ENCODE measurements at places on chromosomes 4 and X.
A peak's percentile ranks its signal among the peaks of the same experiment; 100 is the strongest.

GRCh38 chrX:105515561-105515960 lies 295.1 kb upstream of the TEX13A start:
- DNase-seq: no peak

DNA sequence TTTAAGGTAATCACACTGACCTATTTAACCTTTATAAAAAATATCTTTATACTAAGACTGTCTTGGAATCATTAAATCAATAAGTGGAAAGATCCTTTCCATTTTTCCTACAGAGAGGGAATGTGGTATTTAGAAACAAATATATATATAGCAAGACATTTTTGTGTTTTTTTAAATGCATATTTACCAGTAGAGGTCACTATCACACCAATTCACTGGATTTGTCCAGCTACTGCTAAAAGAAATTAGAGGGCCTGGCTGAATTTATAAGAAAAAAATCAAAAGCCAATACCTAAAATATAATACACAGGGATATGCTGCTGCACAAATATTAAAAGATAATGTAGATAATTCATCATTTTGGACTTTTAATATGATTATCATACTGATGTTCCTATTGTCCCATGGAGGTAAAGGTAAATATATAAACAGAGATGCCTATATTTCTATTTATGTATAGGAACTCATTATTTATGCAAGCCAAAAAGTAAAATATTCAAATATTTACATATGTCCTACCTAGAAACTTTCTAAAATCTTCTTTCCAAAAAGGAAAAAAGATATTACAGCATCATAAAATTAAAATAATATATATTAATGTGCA lies 69.5 kb downstream of the PDE5A start:
- DNase-seq: no peak

- DNase-seq: no peak
Measured at GRCh38 chr4:179927473-179927872, 2315.7 kb upstream of the TENM3 start.

- DNase-seq: no peak
Measured at GRCh38 chrX:70476166-70476933, 31.7 kb downstream of the DLG3 start.

- DNase-seq: no peak
Measured at GRCh38 chrX:38371641-38372040, 19.2 kb downstream of the OTC start.

DNA sequence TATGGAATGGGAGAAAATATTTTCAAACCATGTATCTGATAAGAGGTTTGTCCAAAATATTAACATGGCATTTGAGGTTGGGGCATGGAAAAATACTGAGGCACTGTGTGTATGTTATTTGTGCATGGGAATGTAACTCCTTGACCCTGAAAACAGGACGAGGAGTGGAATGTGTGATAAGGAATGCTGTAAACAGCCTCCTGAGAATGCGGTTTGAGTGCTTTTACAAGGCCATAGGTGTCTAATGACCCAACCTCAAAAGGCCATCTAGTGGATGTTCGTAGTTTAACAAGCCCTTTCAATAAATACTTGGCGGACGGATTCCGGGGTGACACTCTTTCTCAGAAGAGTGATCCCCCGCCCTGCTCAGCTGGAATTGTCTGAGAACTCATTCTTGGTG lies 162.9 kb upstream of the USP9X start:
- DNase-seq: no peak

- no peak for DNase-seq
Measured at GRCh38 chr4:15068298-15068697, 66.0 kb downstream of the CPEB2 start.

- no peak for DNase-seq
Measured at GRCh38 chr4:2219233-2219760, 22.6 kb downstream of the HAUS3 start.

DNA sequence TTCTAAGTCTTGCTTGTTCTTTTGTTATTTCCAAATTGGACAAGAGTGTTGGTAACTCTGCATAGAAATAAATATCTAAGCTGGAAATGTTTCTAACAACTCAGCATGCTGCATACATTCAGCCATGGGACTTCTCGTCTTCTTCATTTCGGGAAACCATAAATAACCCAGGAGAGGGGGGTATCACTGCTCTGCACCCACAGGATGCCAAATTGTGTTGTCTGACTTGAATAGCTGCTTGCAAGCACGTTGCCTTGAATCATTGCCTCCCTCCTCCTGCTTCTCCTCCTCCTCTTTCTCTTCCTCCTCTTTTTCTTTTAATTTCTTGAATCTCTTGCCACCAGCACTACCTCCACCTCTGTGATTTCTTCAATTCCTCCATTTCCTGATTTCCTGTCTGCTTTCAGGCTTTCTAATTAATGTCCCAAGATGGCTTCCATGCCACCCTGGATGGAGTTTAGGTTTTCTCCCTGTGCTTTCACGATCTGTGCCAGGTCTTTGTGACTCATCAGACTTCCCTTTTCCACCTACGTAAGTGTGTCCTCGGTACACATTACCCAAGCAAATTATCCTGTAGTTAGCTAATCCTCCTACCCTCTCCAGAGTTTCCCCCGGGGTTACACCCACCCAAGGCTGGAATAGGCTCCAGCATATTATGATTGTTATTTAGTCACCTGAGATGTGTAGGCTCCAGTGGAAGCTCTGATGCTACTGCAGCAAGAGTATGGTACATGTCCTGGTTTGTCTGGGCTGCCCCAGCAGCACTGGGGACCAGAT lies 122.6 kb upstream of the VCX3B start:
- DNase-seq: no peak

DNA sequence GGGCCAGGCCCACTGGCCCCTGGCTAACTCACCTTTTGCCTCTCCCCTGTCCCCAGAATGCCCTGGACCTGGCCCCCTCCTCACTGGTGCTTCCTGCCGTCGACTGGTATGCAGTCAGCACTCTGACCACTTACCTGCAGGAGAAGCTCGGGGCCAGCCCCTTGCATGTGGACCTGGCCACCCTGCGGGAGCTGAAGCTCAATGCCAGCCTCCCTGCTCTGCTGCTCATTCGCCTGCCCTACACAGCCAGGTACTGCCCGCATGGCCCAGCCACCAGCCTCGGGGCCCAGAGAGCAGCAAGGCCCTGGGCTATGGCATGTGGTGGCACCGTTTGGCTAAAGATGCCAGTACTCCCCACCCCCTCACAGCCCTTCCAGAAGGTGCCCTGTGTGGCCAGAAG lies 3.7 kb downstream of the ATP6AP1 start:
- no peak for DNase-seq

- no peak for DNase-seq
Measured at GRCh38 chr4:8029689-8030088, 90.0 kb upstream of the AFAP1 start.

- no peak for DNase-seq
Measured at GRCh38 chr4:73917081-73917501, 47.9 kb downstream of the CXCL1 start.

DNA sequence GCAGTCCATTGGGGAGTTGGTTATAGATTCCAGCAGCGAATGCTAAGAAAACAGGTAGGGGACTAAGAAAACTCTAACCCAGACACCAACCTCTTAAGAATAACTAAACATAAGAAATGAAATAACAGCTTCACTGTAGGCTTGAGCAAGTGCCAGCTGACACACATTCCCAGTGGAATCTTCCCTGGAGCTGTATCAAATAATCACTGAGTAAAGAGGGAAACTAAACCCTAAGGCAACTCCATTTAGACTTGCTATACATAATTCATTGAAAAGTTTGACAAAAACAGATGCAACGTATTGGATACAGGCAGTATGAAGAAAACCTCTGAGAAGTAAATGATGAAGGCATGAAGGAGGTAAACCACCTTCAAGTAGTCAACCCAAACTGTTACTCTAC lies 293.5 kb downstream of the OPHN1 start:
- no peak for DNase-seq

GRCh38 chr4:181911420-181911819 lies 331.8 kb upstream of the TENM3 start:
- DNase-seq: no peak

GRCh38 chr4:5972571-5972970 lies 45.7 kb downstream of the C4orf50 start:
- DNase-seq: peak; percentile 37

DNA sequence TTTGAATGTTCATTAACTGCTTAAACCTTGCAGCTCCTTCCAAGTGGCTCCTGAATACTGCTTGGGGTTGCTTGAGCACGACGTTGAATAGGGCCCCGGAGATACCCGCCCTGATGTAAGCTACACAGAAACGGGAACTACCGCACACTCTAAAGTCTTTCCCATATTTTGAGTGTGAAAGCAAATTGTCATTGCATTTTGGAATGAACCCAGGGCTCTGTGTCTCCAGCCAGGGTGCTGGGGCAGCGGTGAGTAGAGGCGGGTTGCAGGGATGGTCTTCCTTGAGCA lies 59.4 kb upstream of the HELT start:
- no peak for DNase-seq

GRCh38 chr4:189940178-189941004 lies at the start of gene FRG1:
Gene FRG1, plus strand, starts transcription at chr4:189940872. Its CDS starts 138 bp downstream, at chr4:189941010.
- DNase-seq: peak; percentile 97

DNA sequence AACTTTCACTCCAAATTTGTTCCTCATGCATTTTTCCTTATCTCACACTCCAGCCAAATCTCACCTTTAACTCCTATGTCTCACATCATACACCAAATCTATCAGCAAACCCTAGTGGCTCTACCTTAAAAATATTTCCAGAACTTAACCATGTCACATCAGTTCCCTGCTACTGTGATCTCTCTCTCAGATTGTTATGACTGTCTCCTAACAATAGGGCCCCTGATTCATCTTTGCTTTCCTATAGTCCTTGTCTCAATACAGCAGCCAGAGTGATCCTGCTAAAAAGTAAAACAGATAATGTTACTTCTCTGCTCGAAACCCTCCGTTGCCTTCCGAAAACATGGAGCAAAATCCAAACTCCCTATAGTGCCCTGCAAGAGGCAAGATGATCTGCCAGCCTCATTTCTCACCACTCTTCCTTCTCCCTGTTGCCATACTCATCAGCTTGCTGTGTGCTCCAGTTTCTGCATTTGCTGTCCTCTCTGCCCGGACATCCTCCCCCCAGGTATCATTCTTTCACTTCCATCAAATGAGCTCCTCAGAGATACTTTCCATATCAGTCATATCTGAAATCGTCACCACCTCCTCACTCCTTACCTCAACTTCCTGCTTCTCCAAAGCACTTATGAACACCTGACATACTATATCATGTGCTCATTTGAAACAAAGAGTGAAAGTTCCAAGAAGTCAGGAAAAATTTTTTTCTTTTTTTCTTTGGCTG lies 293.4 kb upstream of the NR3C2 start:
- DNase-seq: no peak

GRCh38 chrX:70176938-70177533 lies at the start of gene DGAT2L6:
Gene DGAT2L6, plus strand, starts transcription at chrX:70177483. Its CDS starts 100 bp downstream, at chrX:70177583.
- DNase-seq: no peak

- no peak for DNase-seq
Measured at GRCh38 chrX:119817130-119817690, 25.8 kb upstream of the RPL39 start.

DNA sequence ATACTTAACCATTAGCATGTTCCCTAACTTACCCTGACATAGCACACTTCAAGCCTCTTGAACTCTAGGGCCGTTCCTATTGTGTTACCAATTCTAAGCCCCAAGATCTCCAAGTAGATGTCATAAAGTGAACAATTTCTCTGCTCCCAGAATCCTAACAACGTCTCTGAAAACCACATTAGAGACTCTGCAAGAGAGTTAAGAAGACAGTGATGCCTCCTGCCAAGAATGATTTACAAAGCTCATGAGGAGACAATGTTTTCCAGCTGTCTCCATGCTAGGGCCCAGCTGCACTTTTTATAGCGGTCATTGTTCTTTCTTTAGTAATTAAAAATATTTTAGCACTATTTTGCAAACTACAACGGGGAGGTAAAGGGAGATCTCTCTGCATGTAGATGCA lies 358.4 kb downstream of the PPP3CA start:
- no peak for DNase-seq

DNA sequence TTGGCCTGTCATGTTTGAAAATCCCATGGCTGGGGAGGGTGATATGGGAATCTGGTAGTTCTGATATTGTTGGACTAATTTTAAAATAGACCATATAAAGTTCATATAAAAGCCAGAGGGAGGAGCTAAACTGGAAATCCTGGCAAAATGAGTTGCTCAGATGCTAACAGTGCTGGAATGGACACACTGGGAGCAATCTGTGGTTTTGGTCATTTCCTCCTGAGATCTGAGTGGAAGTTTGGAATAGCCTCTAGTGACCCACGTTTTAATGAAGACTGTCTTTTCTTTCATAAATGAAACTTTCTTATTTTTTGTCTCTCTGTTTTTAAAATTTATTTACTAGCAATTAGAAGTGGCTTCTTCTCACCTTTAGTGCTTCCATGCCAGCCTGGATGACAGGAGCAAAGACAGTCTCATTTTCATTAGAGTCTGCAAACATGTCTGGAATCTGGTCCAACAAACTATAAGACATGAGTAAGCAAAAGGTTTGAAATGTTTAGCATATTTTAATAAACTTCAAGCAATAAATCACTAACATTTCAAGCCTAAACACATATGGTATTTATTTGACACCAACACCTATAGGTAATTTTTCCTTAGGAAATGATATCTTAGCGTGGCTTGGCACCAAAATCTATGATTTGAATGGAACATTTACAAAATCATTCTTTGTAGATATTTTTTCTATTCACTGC lies 66.6 kb downstream of the METTL14 start:
- DNase-seq: no peak

GRCh38 chrX:133444952-133445831 lies 29.9 kb upstream of the GPC4 start:
- DNase-seq: peak; percentile 52

GRCh38 chr4:169103966-169104412 lies 93.9 kb upstream of the CBR4 start:
- peak; percentile 52 for DNase-seq

DNA sequence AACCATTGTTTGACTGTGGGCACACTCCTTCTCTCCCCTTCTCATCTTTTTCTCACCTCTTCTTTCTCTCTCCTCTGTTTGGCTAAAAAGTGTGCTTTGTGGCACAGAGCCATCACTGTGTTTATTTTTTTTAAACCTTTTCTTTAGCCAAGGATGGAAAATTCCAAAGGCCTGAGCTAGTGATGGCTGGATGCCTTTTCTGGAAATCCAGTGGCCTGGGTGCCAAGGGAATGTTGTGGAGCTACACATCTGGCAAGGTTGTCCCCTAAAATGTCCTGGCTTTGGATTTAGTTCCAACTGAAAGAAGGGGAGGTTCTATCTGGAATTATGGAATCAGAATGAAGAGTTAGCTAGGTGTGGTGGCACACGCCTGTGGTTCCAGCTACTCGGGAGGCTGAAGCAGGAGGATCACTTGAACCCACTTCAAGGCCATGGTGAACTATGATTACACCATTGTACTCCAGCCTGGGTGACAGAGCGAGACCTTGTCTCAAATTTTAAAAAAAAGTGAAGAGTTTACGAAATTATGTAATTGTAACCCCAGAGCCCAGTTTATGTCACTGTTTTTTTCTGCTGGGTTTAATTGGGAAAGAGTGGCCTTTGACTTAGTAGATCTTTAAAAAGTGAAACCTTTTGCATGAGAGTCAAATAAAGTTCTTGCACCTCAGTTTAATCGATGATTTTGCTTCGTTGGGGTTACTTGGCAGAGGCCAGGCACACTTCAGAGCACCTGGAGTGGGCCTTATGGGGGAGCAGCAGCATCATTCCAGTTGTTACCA lies 17.7 kb downstream of the DOCK11 start:
- DNase-seq: no peak
